ENCODE measurements at places on chromosomes 12 and 14.

GRCh38 chr12:57793920-57794319, 11.3 kb downstream of the TSFM start:
- no peak for DNase-seq

GRCh38 chr12:127963933-127964332, 303.0 kb upstream of the TMEM132C start:
- no peak for DNase-seq

DNA sequence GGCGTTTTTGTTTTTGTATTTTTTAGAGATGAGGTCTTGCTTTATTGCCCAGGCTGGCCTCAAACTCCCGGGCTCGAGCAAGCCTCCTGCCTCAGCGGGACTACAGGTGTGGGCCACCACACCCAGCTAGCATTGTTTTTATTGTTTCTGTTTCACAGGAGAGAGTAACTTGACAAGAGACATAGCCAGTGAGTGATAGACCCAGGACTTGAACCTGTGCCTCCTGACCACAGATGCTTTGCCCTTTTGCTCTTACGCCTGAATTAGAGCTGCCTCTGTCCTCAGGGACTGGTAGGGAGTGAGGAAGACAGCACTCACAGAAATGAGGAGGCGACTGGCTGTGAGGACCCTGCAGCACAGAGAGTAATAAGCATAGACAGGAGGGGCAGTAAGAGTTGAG, 2.3 kb downstream of the EVL start:
- DNase-seq, result no peak

GRCh38 chr12:132456944-132457495, 32.9 kb upstream of the FBRSL1 start:
- no peak for DNase-seq

GRCh38 chr14:94638339-94638738, 26.1 kb downstream of the SERPINA3 start:
- DNase-seq, result no peak

DNA sequence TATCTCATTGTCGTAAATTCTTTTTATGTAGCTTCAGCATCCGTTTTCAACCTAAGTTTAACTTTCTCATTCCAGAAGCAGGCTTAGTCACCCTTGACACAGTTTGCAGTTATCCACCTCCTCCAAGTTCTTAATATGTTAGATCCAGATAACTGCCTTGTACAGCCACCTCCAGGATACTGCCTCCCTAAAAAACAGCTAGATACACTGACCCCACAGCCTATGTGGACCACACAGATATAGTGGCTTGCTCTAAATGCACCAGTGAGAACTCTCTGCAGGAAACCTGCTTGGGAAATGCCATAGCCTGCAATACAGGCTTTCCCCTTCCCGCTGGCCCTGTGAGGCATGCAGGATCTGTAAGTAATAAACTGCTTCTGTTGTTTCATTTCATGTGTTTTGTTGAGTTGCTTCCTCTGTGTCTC, 11.1 kb upstream of the RTL1 start:
- no peak for DNase-seq

DNA sequence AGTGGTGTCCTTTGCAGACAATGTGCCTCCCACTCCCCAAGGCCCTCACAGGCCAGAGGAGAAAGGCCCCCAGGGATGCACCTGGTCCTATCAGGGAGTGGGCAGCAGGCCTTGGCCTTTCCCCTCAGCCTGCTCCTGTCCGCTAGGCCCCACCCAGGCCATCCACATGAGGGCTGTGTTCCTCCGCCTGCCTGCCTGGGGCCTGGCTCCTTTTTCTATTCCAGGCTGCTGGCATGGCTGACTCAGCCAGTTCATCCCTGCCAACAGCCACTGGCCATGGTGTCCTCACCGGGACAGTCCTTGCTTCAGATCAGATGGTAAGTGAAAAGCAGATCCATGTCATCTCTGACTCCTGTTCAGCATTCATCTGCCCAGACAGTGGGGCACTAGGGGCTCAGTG, 13.4 kb downstream of the ISM2 start:
- no peak for DNase-seq
